ENCODE measurements at places on chromosomes 5 and 9.
A peak's percentile ranks its signal among the peaks of the same experiment; 100 is the strongest.

GRCh38 chr5:180069589-180070247 lies 1.8 kb downstream of the RNF130 start:
- no peak for DNase-seq

DNA sequence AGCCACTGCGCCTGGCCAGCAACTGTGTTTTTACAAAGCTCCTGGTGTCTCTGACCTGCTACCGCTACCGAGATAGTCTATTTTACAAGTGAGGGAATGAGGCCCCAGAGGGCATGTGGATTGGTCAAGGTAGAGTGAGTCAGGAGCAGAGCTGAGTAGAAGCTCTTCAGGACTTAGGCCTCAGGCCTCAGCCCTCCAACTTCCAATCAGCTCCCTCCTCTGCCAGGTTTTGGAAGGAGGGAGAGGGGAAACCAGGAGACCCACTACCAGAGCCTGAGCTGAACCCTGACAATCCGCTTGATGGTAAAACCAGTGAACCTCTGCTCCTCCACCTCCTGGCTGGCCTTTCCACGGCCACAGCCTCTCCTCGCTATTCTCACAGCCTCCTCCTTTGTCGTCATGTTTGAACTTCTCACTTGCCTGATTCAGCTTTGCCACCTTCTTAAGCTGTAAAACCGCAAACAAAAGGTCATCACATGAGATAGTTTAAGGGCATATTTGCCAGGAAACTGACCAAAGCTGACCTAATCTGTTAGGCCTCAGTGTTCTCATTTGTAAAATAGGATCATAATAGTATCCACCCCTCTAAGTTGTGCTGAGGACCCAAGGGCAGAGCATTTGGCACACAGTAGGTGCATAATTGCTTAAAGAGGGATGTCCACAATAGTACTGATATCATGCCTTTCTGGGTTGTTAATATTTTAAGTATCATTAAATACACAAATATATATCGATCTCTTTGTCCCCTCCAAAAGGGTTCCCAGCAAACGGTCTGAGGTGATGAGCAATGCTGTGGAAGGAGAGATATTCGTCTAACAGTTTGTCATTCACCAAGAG lies 1.7 kb downstream of the TRAF1 start:
- no peak for DNase-seq

GRCh38 chr9:138024831-138025291 lies 147.3 kb downstream of the CACNA1B start:
- DNase-seq, result no peak

DNA sequence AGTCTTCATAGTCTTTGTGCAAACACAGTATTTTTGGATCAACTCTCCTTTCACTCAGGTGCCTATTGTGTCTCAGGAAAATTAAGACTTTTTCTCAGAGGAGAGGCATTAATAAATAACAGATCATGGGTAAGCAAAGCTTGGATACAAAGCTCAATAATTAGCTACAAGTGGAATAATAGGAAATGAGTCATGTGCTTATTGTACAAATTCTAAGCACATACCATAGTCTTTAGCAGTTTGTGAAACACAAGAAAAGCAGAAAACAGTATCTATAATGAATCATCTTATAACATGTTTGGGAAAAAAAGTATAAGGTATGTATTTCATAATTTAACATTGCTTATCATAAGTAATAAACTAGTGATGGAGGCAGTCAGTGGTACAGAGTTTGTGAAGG lies 477.0 kb downstream of the CDH10 start:
- DNase-seq, result no peak

GRCh38 chr5:37208883-37209797 lies 40.0 kb downstream of the CPLANE1 start:
- peak; percentile 35 for DNase-seq

- DNase-seq, result no peak
Measured at GRCh38 chr5:109947667-109948066, 257.9 kb downstream of the MAN2A1 start.

DNA sequence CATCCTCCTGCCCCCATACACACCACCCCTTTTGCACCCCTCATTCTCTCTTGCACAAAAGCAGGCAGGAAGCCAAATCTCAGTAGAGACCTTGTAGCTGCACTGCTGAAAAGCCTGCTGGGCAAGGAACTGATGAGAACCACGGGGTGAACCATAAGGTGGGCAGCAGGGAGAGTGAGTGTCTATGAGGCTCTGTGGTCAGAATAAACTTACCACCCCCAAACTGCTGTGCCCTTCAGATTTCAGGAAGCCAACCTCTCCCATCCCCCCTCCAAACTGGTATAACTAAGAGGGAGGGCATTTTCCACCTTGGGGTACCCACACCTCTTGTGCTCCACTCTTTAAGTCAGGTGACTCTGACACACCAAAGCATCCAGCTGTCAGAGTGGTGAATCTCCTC lies 471.4 kb downstream of the SPOCK1 start:
- no peak for DNase-seq

DNA sequence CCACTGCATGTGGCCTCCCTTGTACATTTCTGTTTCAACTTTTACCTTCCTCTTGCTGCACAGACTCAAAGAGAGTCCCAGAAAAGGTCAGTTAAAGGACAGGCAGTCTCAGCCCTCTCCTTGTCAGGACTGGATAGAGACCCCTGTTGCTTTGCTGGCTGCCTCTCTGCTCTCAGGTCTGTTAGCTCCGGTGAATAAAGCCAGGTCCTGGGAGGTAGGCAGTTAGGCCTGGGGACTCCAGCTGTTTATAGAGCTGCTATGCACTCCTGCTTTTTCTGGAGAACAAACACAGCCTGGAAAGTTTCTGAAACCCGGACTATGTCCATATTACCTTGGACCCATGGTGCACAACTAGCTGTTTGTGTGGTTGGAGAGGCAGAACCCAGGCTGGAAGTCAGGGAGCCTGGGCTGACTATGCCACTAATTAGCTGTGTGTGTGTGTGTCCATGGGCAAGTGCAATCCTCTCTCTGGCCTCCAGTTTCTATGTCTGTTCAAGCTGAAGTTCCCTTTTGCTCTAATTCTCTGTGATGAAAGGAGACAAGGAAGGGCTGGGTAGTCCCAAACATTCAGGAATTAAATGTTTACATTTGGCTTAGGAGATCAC lies 42.9 kb downstream of the GLRA1 start:
- no peak for DNase-seq

GRCh38 chr5:153515301-153515700 lies 24.8 kb downstream of the GRIA1 start:
- peak; percentile 86 for DNase-seq

- peak; percentile 38 for DNase-seq
Measured at GRCh38 chr9:16869131-16869881, 1.2 kb downstream of the BNC2 start.

- DNase-seq, result peak; percentile 68
Measured at GRCh38 chr9:136944212-136944518, 373 bp downstream of the FBXW5 start.

DNA sequence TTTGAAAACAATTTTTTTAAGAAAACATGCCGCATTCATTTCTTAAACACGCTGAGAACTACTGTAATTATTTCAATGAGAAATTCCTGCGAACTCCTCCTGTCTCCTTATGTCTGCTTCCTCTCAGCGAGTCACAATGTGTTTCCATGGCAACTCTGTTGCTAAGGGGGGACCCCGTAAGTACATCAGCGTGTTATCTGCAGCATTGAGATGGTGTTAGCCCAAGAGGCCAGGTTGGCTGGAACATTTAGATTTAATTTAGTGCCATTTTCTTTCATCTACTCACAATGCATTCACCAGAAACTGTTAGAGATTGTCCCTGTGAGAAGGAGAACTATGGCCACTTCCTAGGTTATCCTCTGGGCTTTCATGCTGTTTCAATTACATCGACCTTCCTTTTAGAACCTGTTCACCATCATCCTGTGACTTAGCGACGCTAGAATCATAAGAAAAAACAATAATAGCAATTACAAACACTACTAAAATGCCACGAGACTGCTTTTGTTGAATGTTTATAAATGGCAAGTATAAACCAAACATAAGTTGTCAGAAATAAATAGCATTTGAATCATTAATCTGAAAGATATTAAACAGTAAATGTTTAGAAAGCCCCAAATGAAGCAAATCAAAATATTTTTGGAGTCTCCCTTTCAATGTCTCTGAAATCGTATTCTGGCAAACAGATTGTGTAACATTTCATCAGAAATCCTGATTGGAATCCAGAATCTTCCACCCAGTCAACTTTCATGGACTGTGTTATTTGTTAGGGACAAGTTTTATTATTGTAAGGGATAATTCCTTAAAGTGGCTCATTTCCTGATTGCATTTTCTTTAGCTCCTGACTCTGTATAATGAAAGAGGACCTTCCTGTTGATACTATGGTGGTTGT lies 39.7 kb upstream of the SHC3 start:
- peak; percentile 58 for DNase-seq
